Stimulated activated CD8-positive, alpha-beta memory T cell treated with anti-CD3 and anti-CD28 coated beads, Interleukin-7, amount 100 ng/mL, for 1 hour (primary cell): ENCODE measurements at places on chromosomes 12 and 14.

DNA sequence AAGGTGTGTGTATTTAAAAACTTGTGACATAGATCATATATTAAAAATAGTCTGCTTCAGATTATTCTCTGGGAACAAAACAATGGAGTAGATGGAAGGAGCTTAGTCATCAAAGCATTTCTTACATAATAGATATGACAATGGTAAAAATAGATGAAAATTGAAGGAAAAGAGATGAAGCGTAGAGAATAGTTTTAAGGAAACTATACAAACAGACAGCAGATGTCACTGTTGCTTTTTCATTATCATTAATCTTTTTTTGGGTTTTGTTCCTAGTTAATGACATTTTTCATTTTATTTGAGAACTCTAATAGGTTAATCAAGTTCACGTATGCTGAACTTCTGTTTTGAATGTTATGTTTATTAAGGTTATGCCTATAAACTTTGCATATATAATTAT lies 149.2 kb upstream of the FBXO33 start:
- DNase-seq = no peak

DNA sequence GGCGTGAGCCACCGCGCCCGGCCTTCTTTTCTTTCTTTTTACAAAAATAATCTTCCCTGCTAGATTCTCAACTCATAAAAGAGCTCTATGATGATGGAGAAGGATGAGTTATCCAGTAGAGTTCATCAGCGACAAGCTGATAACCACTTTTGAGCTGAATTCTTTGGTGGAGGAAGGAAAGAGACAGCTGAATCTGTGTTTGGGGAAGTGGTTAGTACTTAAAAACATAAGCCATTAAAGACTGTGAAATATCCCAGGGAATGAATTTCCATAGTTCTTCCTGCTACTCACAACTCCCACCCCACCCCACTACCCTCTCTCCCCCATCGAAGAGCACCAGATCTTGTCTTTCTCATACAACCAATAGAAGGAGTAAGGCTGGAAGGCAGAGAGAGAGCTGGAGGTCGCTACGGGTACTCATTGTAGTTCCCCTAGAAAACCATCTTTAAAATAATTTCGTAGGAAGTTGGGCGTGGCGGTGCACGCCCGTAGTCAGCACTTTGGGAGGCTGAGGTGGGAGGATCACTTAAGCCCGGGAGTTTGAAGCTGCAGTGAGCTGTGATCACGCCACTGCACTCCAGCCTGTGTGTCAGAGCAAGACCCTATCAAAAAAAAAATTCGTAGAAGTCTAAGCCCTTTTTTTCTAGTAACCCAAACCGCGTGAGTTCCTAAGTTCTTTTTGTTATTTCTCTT lies 647 bp upstream of the ESPL1 start:
- DNase-seq = no peak

DNA sequence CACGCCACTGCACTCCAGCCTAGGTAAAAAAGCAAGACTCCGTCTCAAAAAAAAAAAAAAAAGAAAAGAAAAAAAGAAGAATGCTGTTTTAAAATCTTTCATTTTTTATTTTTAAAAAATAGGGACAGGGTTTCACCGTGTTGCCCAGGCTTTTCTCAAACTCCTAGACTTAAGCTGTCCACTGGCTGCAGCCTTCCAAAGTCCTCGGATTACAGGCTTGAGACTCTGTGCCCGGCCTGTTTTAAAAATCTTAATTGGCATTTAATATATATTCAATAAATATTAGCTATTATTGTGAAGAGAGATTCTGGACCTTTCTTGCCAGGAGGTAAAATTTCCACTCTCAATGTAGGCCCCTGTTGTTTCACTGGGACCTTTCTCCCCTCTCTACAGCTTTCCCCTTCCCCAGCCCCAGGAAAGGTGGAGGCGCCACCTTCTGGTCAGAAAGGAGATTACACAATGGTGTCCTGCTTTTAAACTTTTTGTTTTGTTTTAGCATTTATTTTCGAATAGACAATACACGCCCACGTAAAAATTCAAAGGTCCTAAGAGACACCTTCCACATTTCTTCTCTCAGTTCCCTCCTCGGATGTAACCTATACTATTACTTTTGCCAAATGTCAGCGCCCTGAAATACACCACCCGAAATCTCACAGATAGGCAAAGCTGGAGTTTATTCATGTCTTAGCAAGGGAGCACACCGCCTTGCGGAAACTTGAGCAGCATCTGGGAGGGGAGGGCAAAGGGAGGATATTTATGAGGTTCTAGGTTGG lies 23.8 kb upstream of the PHC1 start:
- peak; percentile 27 for DNase-seq

DNA sequence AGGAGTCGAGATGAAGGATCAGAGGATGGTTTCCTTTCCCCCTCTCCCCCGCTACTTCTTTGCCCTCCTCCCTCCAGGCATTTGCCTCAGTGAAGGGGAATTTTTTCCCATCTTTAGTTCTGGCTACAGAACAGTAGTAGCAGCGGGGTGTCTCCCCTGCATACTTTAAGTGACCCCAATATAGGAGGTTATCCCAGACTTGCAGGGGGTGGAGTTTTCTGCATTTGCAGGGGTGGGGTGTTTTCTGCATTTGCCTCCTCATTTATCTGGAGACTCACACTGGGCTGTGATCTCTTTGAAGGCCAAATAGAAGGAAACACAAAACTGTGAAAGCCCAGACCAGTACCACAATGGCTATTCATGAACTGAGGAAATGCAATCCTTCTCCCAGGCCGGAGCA lies 19.8 kb downstream of the PTPRB start:
- no peak for DNase-seq

GRCh38 chr14:63542231-63542999 lies 762 bp downstream of the PPP2R5E start:
- DNase-seq = no peak

- DNase-seq = no peak
These were observed 41.1 kb downstream of the AREL1 start for GRCh38 chr14:74671789-74672188.

DNA sequence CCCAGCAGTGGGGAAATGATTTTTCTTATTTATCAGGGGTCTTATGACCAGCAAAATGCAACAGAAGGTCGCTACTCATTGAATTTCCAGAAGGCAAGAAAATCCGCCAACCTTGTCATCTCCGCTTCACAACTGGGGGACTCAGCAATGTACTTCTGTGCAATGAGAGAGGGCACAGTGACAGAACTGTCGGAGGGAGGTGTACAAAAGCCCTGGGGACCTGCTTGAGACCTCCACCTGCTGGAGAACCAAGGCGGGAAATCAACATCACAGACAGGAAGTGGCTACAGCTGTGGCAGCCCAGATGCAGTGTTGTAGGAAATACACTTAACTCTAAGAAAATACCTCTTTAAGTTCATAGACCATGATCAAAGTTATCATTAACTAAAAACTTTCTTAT lies 250.9 kb upstream of the OR4E1 start:
- DNase-seq = peak; percentile 29
